ENCODE measurements at places on chromosomes 6 and 20.

GRCh38 chr6:70292193-70292592, 10.7 kb downstream of the COL9A1 start:
- no peak for DNase-seq

- no peak for DNase-seq
These were observed 2.3 kb downstream of the TFAP2C start for GRCh38 chr20:56631318-56631989.

- DNase-seq: no peak
These were observed 3.3 kb downstream of the EZR start for GRCh38 chr6:158815907-158816306.

- DNase-seq: peak; percentile 69
These were observed 158.7 kb downstream of the UBE3D start for GRCh38 chr6:82906951-82907350.
